ENCODE measurements at places on chromosomes 4 and X.
A peak's percentile ranks its signal among the peaks of the same experiment; 100 is the strongest.

DNA sequence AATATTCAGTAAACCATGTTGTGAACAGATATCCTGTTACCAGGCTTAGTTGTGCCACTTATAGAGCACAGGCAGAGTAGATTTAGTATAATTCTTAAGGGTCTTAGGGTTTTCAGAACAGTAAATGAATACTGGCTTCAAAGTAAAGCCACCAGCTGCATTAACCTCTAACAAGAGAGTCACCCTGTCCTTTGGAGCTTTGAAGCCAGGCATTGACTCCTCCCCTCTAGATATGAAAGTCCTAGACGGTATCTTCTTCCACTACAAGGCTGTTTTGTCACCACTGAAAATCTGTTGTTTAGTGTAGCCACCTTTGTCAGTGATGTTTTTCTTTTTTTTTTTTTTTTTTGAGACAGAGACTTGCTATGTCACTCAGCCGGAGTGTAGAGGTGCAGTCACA lies 77.7 kb downstream of the ALPK1 start:
- no peak for DNase-seq

- DNase-seq = no peak
Measured at GRCh38 chr4:39731908-39732307, 34.0 kb downstream of the UBE2K start.

GRCh38 chr4:186227221-186227620 lies at the start of gene KLKB1:
TSS of gene KLKB1 (plus strand) at chr4:186227507. CDS start at chr4:186228196, 689 bp downstream.
- no peak for DNase-seq

- no peak for DNase-seq
Measured at GRCh38 chrX:2707334-2707760, 16.3 kb downstream of the CD99 start.

DNA sequence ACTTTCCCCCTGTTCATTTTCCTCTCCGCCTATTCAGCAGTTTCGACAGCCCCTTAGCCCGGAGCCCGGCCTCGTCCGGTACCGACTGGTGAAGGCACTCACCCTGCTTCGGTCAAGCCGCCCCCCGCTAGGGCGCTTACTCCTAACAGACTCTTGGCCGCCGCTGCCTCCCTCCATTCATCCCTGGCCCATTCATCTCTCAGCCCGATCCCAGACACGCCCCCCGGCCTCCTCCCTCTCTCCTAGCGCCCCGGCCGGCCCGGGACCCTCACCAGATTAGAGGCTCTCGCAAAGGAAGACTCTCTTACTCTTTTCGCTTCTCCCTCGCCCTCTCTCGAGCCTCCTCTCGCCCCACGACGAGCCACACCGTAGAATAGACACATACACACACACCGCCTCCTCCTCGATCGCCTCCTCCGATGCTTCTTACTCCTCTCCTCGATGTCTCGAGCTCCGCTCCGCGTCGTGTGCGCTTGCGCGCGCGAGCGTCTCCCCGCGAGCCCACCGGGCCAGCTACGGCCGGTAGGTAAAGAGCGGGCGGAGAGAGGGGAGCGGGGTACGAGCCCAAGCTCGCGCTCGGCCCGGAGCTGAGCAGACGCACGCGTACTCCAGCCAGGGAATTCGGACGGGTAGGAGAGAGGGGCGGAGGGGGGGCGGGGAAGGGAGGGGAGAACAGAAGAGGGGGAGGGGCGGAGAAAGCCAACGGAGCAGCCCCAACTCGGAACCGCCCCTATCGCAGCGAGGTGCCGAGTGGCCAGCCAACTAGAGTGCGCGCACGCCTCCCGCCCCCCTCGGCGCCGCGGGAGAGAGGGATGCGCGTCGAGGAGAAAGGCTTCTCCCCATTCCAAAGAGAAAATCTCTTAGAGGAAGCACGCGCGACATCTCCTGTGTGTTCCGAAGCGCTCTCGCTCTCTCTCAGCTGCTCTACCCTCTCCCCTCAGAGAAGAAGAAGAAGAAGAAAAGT lies at the start of gene WNK3:
Gene WNK3, minus strand, starts transcription at position 633 of the 964 bp plus-strand sequence.
- peak; percentile 8 for DNase-seq

DNA sequence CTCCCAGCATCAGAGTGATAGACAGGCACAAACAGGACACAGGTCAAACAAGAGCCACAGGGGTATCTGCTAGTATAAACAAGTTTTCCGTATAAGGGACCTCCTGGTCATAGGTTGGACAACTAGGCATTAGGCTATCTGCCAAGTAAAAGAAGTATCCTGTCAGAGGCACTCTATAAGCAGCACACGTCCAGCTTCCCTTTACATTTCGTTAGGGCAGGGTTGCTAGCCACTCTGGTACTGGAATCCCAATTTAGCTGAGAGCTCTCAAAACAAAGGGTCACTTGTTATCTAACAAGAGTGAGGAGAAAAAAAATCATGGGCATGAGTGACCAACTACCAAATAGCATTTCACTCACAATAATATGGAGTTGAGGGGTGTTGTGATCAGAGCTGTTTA lies 780.7 kb upstream of the DIAPH2 start:
- DNase-seq = no peak

GRCh38 chr4:76266627-76267026 lies 15.1 kb downstream of the FAM47E start:
- DNase-seq = no peak

DNA sequence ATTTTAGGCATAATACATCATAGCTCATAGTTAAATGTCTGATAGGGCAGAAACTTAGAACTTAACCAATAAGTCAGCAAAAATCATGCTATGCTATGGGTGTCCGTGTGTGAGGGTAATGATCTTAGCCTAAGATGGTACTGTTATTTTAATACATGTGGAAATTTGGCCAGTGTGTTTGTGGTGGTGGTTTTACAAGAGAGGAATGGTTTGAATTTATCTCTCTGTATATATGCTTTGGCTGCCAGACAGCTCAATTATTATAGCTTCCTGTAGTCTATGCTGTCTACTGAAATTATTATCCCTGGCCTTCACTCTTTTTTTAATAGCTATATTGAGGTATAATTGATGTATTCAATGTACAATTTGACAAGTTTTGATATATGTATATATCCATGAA lies 21.3 kb downstream of the ZNF330 start:
- DNase-seq = no peak

DNA sequence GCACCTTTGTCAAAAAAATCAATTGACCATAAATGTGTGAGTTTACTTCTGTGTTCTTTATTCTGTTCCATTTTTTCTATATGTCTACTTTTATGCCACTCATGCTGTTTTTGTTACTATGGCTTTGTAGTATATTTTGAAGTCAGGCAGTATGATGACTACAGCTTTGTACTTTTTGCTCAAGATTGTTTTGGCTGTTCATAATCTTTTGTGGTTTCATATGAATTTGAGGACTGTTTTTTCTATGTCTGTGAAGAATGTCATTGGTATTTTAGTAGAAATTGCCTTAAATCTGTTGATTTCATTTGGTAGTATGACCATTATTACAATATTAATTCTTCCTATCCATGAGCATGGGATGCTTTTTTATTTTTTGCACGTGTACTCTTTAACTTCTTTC lies 346.8 kb downstream of the PPP3CA start:
- DNase-seq = no peak

DNA sequence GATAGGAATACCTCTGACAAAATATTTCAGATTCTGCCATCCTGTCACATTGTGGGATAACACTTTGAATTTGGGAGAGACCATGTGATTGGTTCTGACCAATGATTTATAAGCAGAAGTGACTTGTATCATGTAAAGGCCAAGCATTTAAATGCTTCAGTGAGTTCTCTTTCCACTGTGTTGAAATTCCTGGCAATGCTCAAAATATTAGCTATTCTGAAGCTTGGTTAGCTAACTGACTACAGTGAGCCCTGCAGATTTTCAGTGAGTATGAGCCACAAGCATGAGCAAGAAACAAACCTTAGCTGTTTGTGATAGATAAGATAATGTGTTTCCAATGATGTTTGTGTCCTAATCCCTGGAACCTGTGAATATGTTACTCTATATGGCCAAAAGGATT lies 562.8 kb upstream of the AADAT start:
- DNase-seq = no peak

GRCh38 chr4:178976861-178977260 lies 1534.6 kb upstream of the AGA start:
- DNase-seq = no peak

GRCh38 chr4:100708776-100709175 lies 191.0 kb upstream of the EMCN start:
- no peak for DNase-seq

- no peak for DNase-seq
Measured at GRCh38 chr4:74109870-74110605, 11.0 kb upstream of the CXCL2 start.

GRCh38 chrX:1034717-1035116 lies 177.7 kb downstream of the CRLF2 start:
- DNase-seq = no peak

DNA sequence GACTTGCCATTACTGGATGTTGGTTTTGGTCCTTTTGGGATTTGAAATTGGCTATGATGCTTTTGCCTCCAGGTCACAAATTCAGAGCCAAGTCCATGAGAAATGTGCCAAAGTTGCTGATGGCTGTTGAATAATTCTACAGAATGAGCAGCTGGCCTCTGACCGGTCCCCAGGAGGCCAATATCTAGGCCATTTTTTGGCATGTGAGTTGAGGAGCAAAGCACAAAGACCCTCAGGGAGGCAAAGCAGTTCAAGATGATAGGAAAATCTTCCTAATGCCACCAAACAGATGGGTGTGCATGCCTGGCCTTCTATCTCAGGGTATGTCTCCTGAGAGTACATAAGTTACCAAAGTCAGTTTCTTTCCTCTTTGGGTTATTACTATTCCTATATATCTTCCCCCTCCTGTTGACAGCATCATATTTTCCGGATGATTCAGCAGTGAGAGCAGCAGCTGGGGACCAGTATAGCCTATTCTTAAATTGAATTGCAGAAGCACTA lies 44.4 kb downstream of the SEL1L3 start:
- DNase-seq = no peak
